Effector CD4-positive, alpha-beta T cell (primary cell): ENCODE measurements at places on chromosomes 11 and 22.

DNA sequence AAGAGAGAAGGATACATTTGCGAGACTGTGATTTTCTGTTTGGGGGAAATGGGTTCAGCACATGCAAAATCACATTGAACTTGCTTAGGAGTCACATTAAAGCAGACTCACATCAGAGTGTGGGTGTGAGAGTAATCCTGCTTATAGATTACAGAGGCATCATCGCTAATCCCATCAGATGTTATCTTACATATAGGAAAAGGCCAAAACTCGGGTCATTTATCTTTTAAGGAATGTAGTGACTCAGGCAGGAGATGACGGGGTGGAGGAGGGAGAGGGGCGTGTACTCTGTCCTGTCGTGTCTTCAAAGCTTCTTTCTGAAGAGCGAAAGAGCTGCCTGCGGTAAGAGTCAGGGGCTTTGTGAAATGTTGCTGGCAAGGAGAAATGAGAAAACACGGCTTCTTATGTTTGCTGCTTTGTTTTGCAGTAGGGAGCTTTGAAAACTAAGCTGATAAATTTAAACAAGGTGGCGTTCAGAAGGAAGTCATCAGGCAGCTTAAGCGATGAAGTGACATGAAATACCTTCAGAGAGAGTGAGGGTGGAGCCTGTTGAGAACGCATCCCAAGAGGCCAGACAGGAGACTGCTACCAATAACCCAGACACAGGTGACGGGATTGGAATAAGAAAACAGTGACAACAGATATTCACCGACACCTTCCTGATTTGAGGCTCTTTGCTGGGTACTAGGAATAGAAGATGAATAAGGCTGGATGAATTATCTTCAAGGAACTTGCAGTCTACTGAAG is 2.2 kb upstream of the C11orf16 start:
- no peak for DNase-seq

- no peak for DNase-seq
Measured at GRCh38 chr11:95641495-95641894, 148.1 kb downstream of the FAM76B start.

DNA sequence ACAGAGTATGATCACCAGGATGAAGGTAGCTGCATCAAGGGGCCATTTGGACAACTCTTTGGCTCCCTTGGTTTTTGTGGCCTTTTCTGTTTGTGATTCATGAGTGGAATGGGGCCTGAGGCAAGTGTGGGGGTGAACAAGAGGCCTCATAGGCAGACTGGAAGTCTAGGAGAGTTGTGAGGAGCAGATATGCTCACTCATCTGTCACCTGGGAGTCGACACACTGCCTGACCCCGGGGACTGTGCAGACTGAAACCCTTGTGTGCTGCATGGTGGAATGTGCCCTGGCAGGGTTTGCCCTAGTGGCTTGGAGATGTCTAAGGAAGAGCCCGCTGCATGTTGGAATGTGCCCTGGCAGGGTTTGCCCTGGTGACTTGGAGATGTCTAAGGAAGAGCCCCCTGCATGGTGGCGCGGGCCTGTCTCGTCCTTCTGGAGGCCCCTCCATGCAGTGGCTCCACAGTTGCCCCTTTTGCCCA is 60.0 kb downstream of the MED15 start:
- DNase-seq = no peak

DNA sequence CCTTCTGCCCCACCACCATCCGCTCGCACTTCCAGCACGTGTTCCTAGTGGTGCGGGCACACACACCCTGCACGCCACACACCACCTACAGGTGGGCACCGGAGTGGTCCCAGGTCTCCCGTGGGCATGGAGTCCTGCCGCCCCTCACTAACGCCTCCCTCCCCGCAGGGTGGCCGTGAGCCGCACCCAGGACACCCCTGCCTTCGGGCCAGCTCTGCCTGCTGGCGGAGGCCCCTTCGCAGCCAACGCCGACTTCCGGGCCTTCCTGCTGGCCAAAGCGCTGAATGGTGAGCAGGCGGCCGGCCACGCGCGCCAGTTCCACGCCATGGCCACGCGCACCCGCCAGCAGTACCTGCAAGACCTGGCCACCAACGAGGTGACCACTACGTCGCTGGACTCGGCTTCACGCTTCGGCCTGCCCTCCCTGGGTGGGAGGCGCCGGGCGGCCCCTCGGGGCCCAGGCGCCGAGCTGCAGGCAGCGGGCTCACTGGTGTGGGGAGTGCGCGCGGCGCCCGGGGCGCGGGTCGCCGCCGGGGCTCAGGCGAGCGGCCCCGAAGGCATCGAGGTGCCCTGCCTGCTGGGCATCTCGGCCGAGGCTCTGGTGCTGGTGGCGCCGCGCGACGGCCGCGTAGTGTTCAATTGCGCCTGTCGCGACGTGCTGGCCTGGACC is 8.5 kb downstream of the SIPA1 start:
- DNase-seq = no peak

DNA sequence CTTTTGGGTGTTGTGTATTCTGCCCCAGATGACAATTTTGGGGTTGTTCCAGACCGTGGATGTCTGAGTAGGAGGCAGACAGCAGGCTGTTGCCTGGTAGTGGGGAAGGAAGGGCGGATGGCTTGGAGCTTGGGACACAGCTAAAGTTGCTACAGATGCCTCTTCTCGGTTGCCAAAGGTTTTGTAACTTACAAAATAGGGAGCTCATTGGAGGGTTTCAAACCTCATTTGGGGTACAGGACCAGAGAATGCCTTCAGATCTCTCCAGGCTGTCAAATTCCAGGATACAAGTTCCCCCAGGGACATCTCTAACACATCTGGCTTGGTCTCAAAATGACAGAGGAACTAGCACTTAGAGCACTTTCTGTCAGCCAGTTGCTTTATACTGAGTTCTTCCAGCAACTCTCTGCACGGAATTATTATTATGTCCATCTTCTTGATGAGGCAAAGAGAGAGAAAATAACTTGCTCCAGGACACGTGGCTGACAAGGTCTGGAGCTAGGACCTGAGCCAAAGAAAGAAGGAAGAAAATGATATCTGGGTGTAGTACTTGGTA is 56.0 kb downstream of the SLC1A2 start:
- no peak for DNase-seq

GRCh38 chr22:20579273-20580120 is 72.1 kb downstream of the MED15 start:
- no peak for DNase-seq

- no peak for DNase-seq
Measured at GRCh38 chr11:27619039-27619574, 81.1 kb downstream of the BDNF start.

- DNase-seq = no peak
Measured at GRCh38 chr11:43164831-43165230, 147.0 kb upstream of the API5 start.

- DNase-seq = no peak
Measured at GRCh38 chr11:28871090-28871489, 762.9 kb downstream of the METTL15 start.

- DNase-seq = no peak
Measured at GRCh38 chr11:65778901-65779668, 1.7 kb downstream of the AP5B1 start.

GRCh38 chr22:44426981-44427380 is 71.1 kb downstream of the RTL6 start:
- no peak for DNase-seq

- no peak for DNase-seq
Measured at GRCh38 chr11:1969035-1969434, 21.9 kb downstream of the MRPL23 start.

DNA sequence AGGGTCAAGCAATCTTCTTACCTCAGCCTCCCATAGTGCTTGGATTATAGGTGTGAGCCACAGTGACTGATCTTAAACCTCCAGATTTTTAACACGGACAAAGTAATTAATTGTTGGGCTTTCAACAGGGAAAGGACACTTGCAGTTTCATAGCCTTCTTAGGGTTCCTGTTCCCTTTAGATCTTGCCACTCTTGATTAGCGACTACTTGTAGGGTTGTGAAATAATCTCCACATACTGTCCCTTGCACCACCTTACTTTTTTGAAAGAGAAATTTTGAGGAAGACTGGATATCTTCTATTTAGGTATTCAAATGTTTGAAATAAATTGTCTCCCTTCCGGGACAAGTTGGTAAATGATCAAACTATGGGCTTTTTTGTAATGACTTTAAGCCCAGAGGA is 7.6 kb downstream of the MS4A4E start:
- no peak for DNase-seq

DNA sequence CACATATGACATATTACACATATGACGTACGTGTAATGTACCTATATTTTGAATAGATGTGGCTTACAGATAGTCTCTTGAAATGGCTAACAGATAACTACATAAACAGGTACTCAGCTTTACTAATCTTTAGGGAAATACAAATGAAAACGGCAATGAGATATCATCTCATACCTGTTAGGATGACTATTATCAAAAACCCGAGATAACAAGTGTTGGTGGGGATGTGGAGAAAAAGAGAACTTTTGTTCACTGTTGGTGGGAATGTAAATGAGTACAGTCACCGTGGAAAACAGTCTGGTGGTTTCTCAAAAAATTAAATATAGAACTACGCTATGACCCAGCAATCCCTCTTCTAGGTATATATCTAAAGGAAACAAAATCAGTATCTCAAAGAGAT is 247.6 kb downstream of the ETS1 start:
- DNase-seq = no peak

DNA sequence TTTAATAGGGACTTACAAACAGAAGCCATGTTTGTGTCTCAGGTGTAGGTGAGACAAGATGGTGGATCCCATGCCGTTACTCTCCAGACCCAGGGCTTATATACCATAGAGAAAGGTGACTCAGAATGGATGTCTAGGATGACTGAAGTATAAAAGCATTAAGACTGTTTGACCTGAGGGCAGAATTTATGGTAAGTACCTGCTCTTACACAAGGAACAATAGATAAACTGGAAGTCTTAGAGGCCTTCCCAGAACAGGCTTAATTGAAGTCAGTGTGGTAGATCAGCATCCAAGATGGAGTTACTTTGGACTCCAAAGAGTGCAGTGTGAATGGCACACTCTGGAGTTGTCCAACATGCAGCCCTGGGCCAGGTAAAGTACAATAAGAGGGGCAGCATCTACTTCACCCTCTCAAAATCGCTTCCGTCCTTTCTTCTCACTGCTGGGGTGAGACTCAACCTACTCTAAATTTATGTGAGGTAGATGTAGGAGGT is 387.0 kb upstream of the DDI1 start:
- no peak for DNase-seq

DNA sequence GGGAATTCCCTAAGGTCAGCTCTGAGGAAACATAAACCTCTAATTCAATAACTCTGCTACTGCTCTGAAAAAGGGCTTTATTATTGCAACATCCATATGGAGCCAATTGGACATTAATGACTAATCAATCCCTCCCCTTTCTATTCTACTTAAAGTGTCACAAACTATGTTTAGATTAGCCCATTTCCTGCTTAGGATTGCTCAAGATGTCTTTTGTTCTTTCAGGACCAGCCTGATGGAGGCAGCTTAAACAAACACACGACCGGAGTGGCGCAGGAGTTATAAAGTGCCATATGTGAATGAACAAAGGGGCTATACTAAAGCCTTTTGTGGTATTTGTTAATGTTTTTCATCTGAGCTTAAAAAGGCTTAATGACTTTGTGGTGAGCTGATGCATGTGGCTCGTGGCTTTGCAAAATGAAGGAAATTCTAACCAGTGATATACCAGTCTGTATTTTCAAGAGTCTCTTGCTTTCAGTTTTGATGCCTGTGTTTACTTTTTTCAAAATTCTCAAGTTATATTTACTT is 354.4 kb downstream of the SOX6 start:
- DNase-seq = no peak

DNA sequence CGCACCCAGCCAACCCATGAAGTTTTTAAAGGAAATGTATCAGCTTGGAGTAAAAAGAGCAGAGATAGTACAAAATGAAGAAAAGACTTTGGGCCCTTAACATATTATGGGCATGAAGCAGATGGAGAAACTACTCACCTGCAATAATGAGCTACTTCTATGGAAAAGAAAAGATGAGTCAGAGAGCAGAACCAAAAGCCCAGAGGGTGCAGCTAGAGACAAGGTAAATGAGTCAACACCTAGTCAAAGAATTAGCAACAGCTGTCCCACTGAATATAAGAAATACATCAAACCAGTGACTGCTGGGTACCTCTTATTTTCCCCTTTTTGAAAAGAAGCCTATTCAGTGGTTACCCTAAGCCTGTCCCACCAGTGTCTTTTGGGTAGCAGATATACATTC is 61.8 kb downstream of the RPL27A start:
- no peak for DNase-seq

DNA sequence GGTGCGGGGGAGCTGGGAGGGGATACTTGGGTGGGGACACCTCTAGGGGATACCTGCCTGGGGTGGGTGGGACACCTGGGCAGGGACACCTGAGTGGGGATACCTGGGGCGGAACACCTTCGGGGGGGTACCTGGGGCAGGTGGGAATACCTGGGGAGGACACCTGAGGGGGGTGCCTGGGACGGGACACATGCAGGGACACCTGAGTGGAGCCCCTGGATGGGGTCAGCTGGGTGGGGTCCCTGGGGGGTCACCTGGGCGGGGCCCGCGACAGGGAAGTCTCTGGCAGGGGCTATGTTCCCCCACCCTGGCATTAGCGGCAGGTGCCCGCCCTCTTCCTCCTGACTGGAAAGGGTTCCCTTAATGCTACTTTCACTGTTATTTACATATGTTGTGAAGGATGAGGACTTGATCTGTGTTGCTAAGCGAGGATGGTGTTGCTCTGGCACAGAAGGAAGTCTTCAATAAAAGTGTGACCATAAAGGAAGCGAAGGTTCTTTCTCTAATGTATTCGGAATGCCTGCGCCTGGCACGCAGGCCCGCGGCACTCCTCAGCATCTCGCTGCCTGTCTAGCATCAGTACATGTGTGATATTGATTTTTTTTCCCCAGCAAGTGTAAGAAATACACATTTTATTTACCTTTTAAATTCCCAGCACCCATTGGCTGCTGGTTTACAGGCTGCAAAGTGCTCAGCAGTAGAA is 801.7 kb downstream of the BRD1 start:
- DNase-seq = no peak

DNA sequence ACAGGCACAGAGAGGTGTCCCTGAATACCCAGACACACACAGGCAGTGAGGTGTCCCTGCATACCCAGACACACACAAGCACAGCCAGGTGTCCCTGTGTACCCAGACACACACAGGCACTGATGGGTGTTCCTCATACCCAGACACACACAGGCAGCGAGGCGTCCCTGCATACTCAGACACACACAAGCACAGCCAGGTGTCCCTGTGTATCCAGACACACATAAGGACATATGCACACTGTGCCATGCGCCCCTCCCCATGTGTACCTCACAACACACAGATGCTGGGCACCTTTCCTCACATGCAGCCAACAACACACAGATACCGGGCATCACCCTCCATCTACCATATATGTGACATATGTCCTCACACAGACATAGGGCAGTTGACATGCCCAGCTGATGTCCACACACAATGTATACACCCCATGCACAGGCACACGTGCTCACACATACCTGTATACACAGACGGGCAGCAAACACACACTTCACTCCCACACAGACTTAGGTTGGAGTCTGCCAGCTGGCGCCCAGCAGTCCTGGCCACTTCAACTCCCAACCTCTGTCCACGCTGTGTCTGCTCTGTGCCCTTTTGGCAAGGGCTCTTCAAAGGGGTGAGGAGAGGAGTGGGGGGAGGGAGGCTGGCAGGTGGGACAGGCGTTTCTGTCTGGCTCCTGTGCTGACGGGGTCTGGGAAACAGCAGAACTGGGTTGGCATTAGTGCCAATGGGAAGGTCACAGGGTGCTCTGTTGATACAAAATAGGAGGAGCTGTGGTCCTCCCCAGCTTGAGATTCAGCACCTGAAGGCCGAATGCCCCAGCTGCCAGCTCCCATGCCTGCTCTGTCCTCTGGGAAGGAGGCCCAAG is 69.4 kb upstream of the ALX4 start:
- no peak for DNase-seq
